ENCODE measurements at places on chromosomes 4 and X.

- no peak for DNase-seq
These were observed 45.8 kb downstream of the TBC1D14 start for GRCh38 chr4:6955261-6955911.

GRCh38 chr4:9944431-9945425 is 76.6 kb downstream of the SLC2A9 start:
- DNase-seq = peak; percentile 58

- no peak for DNase-seq
These were observed 57.7 kb upstream of the EFHC2 start for GRCh38 chrX:44401151-44401550.

DNA sequence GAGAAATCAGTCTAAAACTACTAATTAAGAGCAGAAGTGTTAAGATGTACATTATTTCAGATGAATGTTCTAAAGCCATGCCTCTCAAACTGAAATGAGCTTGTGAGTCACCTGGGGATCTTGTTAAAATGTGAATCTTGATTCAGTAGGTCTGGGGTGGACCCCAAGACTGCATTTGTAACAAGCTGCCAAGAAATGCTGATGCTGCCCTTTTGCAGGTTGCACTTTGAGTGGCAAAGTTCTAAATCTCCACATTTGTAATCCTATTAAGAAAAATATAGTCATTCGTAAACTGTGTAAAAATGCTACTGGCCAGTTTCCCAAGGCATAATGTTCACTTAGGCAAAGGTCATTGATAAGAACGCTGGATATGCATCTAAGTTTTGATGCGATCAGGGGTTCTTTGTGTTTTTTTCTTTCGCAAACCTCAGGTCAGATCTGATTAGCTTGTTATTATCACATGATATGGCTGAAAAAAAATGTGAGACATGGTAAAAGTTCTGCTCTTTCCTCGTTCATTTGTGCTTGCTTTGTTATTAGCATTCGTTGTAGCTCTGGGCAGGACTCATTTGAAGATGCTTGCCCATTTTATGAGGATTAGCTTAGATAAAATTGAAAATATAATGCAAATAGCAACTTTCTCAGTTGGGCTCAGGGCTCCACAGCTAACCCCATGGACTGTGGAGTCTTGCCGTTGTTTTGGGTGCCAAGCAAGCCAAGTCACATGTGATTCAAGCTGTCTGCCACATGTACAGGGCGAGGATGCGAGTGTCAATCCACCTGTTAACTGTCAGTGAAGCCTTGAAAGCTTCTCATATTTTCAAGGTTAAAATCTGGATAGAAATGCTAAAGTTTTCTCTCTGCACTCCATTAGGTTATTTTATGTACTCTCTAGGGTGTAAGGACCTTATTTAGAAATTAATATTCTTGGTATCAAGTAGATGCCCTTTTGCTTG is 12.1 kb downstream of the TBC1D1 start:
- no peak for DNase-seq

DNA sequence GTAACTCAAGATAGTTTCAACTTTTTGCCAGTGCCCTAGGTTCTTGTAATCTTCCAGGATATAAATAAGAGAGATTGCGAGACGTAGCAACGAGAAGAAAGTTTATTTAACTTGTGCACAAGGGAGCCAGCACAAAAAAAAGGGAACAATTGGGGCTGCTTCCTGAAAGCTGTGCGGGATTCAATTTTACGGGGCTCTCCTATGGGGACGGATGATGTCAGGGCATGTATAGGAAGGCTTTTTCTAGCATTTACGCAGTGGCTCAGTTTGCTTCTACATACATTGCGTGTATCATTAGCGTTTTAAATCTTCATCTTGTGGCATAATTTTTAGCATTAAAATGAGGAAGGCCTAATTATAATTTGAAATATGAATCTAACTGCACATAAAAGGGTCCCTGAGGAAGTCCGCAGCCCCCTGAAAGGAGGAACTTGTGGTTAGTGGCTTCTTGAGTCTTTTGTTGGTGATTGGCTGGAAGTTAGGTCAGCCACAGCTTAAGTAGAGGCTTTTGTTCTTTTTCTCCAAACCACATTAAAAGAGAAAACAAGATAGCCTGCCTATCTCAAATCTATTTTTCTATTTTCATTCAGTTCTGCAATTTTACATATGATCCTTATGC is 668.2 kb upstream of the NDST4 start:
- no peak for DNase-seq

DNA sequence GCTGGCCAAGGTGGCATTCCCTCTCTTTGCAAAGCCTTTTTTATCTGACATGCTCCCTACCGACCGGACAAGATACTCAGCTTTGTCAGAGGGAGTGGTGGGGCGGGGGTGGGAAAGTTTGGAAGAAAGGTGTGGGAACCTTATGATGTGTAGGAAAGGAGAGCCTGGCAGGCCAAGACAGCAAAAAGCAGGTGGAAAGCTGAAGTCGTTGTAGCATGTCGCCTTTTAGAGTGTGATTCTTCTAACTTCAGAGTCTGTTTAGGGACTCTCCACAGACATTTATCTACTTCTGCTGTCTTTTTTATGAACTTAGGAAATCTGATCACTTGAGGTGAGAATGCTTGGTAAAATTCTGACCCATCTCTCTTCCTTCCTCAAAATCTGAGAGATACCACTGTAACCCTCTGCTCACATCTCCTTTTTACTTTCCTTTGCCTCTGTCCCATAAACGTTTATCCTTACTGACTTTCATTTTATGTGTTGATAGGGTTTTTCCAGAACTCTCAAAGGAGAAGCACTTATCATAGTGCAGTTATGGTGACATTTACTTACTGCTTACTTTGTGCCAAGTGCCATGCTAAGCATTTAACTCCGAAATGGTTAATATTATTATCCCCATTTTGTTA is 8.2 kb upstream of the RUFY3 start:
- no peak for DNase-seq

GRCh38 chr4:41882625-41883347 is 52.4 kb upstream of the TMEM33 start:
- no peak for DNase-seq

DNA sequence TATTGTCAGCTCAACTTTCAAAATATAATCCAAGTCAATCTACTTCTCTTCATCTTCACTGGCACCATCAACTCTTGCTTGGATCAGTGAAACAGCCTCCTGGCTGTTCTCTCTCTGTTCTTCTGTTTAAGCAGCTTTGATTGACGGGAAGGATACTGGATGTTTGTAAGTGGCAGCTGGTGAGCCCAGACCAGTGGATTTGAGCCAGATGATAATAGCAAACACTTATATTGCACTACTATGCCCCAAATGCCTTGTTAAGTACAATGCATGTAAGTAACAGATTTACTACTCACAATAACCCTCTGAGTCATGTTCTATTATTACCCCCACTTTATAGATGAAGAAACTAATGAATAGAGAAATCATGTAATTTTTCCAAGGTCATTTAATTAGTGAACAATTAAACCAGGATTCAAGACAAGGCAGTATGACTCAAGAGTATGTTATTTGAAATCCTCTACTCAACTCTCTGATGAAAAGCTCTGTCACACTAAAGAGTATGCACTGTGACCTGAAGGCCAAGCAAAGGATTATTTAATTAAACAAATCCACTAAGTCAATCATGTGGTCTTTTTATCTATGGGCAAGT is 44.8 kb downstream of the SPANXN3 start:
- no peak for DNase-seq

- DNase-seq = no peak
These were observed 21.2 kb downstream of the KLF3 start for GRCh38 chr4:38684951-38685844.

DNA sequence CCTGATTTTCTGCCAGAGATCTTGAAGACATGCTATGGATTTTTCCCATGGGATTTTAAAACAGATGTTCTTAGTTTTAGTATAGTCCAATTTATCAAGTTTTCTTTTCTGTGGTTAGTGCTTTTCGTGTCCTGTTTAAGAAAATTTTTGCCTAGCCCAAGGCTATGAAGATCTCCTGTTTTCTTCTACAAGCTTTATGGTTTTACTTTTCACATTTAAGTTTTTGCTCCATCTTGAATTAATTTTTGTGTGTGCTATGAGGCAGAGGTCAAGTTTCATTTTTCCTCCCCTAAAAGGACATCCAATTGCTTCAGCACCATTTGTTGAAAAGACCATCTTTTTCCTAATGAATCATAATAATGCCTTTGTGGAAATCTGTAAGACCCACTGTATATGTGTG is 65.6 kb downstream of the POLR2B start:
- DNase-seq = no peak

DNA sequence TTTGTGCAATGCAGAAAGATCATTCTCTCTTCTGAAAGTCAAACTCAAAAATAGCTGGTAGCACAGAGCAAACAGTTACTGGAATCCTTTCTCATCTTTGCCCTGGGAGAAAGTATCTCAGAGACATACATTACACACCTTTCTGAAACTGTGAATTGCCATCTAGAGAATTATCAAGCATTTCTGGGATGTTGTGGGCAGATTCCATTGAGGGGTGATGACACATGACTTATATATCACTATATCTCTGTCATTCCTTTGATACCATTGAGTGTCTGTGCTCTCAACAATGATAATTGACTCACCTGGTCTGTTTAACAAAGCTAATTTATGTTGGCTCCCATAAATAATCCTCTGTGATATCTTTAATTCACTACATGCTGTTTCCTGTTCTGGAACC is 13.0 kb downstream of the SLIT2 start:
- DNase-seq = no peak

GRCh38 chrX:29662759-29663503 is 552.4 kb upstream of the MAGEB2 start:
- no peak for DNase-seq

DNA sequence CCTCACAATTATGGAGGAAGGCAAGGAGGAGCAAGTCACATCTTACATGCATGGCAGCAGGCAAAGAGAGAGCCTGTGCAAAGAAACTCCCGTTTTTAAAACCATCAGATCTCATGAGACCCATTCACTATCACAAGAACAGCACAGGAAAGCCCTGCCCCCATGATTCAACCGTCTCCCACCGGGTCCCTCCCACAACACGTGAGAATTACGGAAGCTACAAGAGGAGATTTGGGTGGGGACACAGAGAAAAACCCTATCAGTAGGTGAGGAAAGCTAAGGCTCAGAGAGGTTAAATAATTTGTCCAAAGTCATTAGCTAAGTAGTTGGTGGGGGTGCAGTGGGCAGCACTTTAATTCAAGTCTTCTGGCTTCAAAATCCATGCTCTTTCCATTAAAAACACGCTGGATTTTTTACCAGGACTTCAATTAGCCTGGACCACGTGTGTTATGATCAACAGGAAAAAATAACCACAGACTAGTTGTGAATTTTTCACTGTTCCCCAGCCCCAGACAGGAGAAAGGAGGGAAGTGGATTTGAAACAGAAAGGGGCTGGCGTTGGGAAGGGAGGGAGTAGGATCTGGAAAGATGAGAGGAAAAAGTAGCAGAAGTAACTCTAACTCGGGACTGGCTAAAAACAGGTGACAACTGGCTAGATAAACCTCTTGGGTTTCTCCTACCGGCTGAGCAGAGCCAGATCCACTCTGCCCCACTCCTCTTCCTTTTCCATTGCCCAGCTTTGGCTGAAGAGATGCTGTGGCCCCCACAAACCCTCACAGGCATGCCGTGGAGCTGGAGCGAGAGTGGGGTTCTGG is 986 bp downstream of the MTMR8 start:
- DNase-seq = no peak

- no peak for DNase-seq
These were observed 116.4 kb upstream of the PPARGC1A start for GRCh38 chr4:24006269-24006668.

DNA sequence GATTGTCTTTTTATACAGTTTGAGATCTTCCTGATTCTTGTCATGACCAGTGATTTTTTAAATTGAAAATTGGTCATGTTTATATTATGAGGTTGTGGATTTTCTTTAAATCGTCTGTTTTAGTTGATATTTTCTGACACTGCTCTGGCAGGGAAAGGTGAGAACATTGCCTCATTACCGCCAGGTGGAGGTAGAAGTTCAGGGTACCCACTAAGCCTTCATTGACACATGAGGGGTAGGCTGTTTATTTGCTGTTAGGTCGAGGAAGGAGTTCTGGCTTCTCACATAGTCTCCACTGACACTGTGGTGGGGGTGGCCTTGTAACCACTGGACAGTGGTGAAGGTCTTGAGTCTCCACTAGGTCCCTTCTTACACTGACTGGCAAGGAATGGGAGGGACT is 117.6 kb upstream of the GPR101 start:
- no peak for DNase-seq

DNA sequence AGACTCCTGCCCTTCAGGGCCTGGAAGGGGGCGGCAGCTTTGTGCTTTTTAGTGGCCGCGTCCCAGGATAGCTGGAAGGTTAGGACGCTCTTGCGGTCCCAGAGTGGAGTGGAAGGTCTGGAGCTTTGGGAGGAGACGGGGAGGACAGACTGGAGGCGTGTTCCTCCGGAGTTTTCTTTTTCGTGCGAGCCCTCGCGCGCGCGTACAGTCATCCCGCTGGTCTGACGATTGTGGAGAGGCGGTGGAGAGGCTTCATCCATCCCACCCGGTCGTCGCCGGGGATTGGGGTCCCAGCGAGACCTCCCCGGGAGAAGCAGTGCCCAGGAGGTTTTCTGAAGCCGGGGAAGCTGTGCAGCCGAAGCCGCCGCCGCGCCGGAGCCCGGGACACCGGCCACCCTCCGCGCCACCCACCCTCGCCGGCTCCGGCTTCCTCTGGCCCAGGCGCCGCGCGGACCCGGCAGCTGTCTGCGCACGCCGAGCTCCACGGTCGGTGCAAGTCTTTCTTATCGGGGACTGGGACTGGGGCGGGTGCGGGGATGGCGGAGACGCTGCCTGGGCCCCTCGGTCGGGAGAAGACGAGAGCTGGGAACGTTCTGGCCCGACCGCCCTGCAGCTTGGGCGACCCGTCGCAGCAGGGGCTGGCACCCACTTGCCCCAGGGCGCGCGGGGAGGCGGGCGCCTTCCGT is at the start of gene EDNRA:
Gene EDNRA (plus strand): TSS at position 207 of the 686 bp plus-strand sequence. CDS start 4,585 bp downstream, outside the sequence.
- no peak for DNase-seq

All from vagina (tissue), 2 donors.